ENCODE measurements at places on chromosomes 5 and 9.

GRCh38 chr9:36934478-36935065, 99.5 kb downstream of the PAX5 start:
- no peak for DNase-seq

DNA sequence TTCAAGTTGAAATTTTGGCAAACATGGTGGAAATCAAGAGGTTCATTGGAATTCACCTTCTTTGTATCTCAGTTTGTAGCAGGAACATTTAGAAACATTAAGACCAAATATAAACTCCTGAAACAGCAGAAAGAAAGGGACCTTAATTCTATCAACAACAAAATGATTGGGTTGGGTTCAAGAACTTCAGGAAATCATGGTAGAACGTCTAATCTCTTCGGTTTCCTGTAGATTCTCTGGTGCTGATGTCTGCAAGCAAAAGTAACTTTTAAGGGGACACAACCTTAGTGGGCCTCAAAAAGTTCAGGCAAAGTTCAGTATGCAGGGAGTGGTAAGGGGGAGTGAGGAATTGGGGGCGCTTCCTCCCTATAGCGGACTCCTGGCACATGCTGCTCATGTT, 3.4 kb downstream of the IL33 start:
- DNase-seq = no peak

GRCh38 chr5:1702318-1702717, 97.3 kb downstream of the MRPL36 start:
- DNase-seq = no peak

DNA sequence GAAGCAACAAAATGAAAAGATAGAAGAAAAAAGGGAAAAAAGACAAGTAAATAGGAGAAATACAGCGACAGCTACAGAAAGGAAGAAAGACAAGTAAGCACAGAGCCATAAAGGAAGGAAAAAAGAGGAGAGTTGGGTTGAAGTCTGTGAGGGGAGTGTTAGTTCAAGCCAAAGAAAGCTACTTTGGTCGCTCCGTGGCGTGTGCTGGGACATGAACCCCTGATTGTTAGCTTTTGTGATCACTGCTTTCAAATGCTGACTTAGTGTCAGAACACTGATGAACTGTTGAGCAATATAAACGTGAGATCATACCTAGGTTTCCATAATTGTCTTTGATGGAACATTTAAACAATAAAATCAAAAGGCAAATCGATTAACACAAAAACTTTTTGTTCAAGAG, 370.1 kb downstream of the TMEM161B start:
- no peak for DNase-seq

Data from activated CD8-positive, alpha-beta memory T cell treated with anti-CD3 and anti-CD28 coated beads for 1 hour (primary cell).